Stimulated activated naive B cell treated with anti-CD40 and anti-IgM and Interleukin-4, amounts not matched to agents 10 μg/mL and 1 μg/mL and 100 μg/mL, for 72 hours (primary cell): ENCODE measurements at places on chromosomes 12 and 14.

DNA sequence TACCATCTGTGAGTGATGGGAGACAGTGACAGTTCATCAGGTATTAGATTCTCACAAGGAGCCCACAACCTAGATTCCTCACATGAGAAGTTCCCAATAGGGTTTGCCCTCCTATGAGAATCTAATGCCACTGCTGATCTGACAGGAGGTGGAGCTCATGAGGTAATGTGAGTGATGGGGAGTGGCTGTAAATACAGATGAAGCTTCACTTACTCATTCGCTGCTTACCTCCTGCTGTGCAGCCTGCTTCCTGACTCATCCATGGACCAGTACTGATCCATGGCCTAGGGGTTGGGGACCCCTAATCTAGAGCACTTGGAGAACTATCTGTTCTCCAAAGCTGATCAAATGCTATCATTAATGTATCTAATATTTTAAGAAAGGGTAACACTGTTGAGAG, 17.7 kb downstream of the CLEC2D start:
- peaks cover 70% of the 10 kb centered on the region for H3K4me1 ChIP-seq
- no peak for DNase-seq
- H3K4me3 ChIP-seq: no peak overlapping the region
- H3K36me3 ChIP-seq: peaks cover 58% of the 10 kb centered on the region
- H3K27ac ChIP-seq: peak overlapping the region; percentile 51

DNA sequence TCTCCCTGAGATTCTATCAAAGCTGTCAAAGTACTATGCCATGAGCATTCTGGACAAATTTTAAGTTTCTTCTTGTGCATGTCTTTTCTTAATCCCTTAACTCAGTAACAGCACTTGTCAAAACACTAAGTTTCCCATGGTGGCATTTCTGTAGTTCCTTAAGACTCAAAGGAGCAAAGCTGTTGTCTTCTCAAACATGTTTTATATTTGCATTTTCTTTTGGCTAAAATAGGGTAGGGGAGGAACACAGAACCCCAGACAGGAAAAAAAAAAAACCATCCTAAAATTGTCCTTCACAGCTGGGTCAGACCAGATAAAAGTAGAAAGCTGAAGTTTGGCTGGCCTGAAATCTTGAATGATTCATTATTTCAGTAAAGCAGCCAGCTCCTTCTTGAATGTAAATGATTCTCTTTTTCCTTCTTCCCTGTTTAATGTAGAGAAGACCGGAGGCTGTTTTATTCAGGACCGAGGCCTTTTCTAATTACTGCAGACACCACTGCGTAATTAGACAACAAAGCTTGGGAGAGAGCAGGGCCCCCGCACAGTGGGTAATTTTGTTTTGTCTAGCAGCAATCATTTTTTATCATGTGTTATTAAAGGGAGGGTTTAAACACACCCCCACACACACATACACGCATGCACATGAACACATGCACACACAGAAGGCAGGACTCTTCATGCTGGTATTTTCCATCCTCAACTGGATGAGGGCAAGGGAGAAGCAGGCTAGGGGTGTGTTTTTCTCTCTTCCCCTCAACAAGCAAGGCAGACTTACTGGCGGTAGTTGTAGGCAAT, 51.0 kb downstream of the PAH start:
- DNase-seq: no peak
- H3K4me3 ChIP-seq: no peak overlapping the region
- no peak overlapping the region for H3K27ac ChIP-seq
- H3K27me3 ChIP-seq: no peaks in the 10 kb centered on the region
- no peaks in the 10 kb centered on the region for H3K36me3 ChIP-seq

DNA sequence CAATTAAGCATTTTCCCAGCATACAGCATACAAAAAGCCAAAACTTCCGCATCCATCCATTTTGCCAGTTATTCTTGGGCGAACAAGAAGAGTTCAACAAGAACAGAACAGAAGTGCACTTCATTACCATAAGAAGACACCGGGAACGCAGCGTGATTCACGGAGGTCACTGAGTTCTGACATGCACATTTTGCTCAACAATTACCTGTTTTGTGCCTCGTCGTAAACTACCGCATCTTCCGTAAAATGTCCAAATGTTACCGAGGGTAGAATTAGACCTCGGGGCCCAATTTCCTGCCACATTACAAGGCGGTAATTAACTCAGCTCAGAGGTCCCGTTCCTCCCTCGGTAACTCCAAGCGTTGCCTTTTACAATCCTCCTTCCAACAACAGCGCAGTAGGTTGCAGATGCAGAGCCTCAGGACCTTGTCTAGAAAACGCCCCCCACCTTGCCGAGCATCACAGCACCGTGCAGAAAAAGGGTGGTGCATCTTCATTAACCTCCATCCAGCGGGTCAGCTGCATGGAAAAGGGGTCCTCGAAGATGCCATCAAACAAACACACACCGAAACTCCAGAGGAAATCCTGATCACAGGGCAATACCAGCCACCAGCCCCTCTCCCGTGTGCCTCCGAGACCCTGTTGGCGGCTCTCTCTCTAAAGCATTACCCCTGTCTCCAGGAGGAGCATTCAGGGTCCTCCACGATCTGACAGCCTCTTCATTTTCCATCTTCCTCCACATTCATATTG, 125.2 kb downstream of the BCL11B start:
- no peak overlapping the region for H3K27ac ChIP-seq
- no peak for DNase-seq

- DNase-seq: no peak
- peaks cover 42% of the 10 kb centered on the region for H3K4me1 ChIP-seq
- peak overlapping the region; percentile 90 for H3K4me3 ChIP-seq
- peaks cover 4% of the 10 kb centered on the region for H3K36me3 ChIP-seq
Measured at GRCh38 chr12:89927226-89927698, 218.6 kb upstream of the ATP2B1 start.

- no peaks in the 10 kb centered on the region for H3K27me3 ChIP-seq
- peaks cover 41% of the 10 kb centered on the region for H3K36me3 ChIP-seq
- peak overlapping the region; percentile 62 for H3K27ac ChIP-seq
- no peak overlapping the region for H3K4me3 ChIP-seq
Measured at GRCh38 chr12:26711569-26711968, 121.4 kb downstream of the ITPR2 start.

- no peaks in the 10 kb centered on the region for H3K36me3 ChIP-seq
- no peak overlapping the region for H3K27ac ChIP-seq
- no peak overlapping the region for H3K4me3 ChIP-seq
- no peaks in the 10 kb centered on the region for H3K4me1 ChIP-seq
- no peak for DNase-seq
Measured at GRCh38 chr12:52663420-52663819, 11.4 kb upstream of the KRT2 start.

DNA sequence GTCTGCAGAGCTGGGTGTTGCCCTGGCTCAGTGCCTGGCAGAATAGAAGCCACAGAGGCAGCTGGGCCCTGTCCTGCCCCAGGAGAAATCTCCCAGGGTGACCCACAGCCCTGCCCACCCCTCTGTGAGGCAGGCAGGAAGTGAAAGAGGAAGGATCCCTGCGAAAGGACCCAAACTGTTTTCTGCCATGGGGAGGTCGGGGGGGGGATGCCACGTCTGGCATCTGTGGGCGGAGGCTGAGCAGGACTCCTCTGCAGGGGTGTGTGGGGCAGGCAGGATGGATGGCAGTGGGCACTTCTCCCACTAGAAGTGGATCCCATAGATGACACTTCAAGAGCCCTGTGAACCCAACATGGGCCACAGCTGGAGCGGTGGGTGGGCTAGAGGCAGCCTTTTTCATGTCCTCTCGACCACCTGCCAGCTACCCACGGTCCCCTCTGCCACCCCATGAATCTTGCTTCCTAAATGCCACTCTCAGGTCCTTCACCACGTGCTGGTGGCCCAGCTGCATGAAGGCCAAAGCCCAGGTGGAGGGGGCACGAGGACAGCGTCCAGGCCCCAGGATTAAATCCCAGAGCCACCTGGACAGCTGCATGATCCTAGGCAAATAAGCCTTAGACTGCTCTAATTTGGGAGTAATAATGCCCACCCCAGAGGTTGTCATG, 3.6 kb downstream of the PAPLN start:
- no peak overlapping the region for H3K27ac ChIP-seq
- H3K36me3 ChIP-seq: peaks cover 4% of the 10 kb centered on the region
- H3K27me3 ChIP-seq: peaks cover 63% of the 10 kb centered on the region
- peaks cover 82% of the 10 kb centered on the region for H3K4me1 ChIP-seq

DNA sequence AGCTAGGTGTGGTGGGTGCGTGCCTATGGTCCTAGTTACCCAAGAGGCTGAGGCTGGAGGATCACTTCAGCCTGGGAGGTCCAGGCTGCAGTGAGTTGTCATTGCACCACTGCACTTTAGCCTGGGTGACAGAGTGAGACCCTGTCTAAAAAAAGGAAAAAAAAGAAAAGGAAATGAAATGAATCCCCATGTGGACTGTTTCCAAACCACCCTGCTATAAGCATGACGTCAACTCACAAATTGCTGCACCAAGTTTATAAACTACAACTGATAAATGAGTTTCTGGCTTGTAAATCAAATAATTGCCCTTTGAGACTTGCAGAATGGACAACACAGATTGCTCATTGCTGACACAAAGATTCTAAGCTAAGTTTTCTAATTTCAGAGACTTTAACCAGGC, 51.0 kb upstream of the STK38L start:
- H3K27me3 ChIP-seq: no peaks in the 10 kb centered on the region
- no peak for DNase-seq
- H3K27ac ChIP-seq: no peak overlapping the region
- H3K36me3 ChIP-seq: peaks cover 3% of the 10 kb centered on the region

DNA sequence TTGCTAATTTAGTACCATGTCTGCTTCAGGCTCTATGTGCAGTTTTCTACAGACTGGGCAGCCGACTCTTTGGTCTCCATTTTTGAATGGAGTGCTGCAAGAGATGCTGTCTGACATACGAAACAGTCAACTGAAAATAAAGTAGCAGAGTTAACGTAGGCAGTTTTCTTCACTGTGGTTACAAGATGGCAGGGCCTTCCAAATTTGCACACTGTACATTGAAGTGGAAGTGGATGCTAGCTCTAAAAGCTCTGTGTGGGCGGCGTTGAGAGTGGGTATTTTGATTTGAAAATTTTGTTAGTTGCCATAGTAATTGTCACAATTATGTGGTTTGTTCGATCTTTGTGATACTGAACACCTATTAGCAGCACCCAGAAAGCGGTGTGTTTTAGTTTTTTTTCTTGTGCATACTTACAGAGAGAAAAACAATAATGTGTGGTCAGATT, 154.9 kb upstream of the ATP2B1 start:
- H3K27me3 ChIP-seq: no peaks in the 10 kb centered on the region
- peak overlapping the region; percentile 98 for H3K27ac ChIP-seq
- peaks cover 40% of the 10 kb centered on the region for H3K4me1 ChIP-seq
- peaks cover 4% of the 10 kb centered on the region for H3K36me3 ChIP-seq
- peak overlapping the region; percentile 81 for H3K4me3 ChIP-seq
- DNase-seq: peak; percentile 65

GRCh38 chr14:105878125-105878524, 351.7 kb downstream of the TMEM121 start:
- no peaks in the 10 kb centered on the region for H3K4me1 ChIP-seq
- DNase-seq: no peak
- no peak overlapping the region for H3K27ac ChIP-seq
- no peaks in the 10 kb centered on the region for H3K36me3 ChIP-seq

DNA sequence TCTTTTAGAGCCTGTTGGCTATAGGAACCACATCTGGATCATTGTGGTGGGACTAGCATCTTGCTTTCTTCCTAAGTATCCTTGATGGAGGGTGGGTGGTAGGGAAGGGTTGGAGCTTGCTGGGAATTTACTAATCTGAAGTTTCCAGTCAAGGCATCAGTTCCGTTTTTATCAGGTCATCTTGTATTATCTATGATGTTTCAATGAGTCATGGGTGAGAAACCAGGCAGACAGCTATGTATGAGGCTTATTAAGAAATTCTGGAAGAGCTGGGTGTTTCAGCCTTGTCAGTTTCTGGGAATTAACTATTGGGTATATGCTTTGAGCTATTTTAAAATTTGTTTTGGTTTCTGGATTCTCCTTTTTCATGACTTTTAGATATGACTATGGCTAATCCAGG, 11.3 kb downstream of the TSFM start:
- no peaks in the 10 kb centered on the region for H3K4me1 ChIP-seq
- H3K27ac ChIP-seq: no peak overlapping the region
- no peak for DNase-seq
- no peak overlapping the region for H3K4me3 ChIP-seq

- no peak overlapping the region for H3K27ac ChIP-seq
- peaks cover 15% of the 10 kb centered on the region for H3K4me1 ChIP-seq
- H3K36me3 ChIP-seq: peaks cover 7% of the 10 kb centered on the region
- no peaks in the 10 kb centered on the region for H3K27me3 ChIP-seq
Measured at GRCh38 chr14:60760644-60761364, 26.2 kb downstream of the MNAT1 start.

DNA sequence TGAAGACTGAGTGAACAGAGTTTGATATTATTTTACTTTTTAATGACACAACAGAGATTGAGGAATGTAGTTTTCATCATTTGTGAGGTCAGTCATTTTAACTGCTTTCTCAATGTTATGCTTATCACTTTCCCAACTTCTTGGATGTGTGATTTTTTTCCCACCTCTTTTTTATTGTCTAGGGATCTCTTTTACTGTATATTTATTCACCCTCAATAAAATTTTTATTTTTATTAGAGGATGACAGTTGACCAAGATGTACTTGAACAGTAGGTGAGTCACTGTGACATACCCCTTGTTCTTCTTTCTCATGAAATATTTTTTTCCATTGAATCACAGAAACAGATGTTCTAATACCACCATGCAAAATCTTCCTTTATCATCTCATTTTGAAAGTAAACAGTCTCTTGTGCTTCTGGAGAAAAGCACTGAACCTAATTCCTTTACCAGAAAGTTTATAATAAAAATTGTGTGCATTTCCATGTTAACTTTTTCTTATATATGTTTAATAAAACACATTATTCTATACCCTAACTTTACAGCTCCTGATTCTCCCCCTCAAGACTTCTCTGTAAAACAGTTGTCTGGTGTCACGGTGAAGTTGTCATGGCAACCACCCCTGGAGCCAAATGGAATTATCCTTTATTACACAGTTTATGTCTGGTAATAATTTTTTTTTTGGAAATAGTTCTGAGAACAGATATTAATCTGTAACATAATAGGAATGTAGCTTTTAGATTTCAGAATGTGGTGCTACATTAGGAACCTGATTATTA, 65.9 kb downstream of the PTPRQ start:
- peaks cover 5% of the 10 kb centered on the region for H3K27me3 ChIP-seq
- no peak for DNase-seq
- H3K36me3 ChIP-seq: no peaks in the 10 kb centered on the region
- no peak overlapping the region for H3K27ac ChIP-seq

GRCh38 chr14:25788252-25788651, 738.3 kb upstream of the STXBP6 start:
- no peaks in the 10 kb centered on the region for H3K4me1 ChIP-seq
- DNase-seq: no peak
- no peaks in the 10 kb centered on the region for H3K27me3 ChIP-seq
- no peak overlapping the region for H3K4me3 ChIP-seq
- H3K27ac ChIP-seq: no peak overlapping the region
- no peaks in the 10 kb centered on the region for H3K36me3 ChIP-seq

- H3K4me3 ChIP-seq: no peak overlapping the region
- H3K27ac ChIP-seq: no peak overlapping the region
- no peak for DNase-seq
- peaks cover 7% of the 10 kb centered on the region for H3K27me3 ChIP-seq
Measured at GRCh38 chr12:107091989-107092641, 1.2 kb downstream of the CRY1 start.

GRCh38 chr14:104298458-104298857, 160.1 kb downstream of the KIF26A start:
- H3K4me1 ChIP-seq: no peaks in the 10 kb centered on the region
- peaks cover 26% of the 10 kb centered on the region for H3K27me3 ChIP-seq
